Stimulated activated CD4-positive, alpha-beta T cell treated with anti-CD3 and anti-CD28 coated beads, Interleukin-15, amount 100 ng/mL, for 48 hours (primary cell): ENCODE measurements at places on chromosomes 7 and 10.
A peak's percentile ranks its signal among the peaks of the same experiment; 100 is the strongest.

GRCh38 chr10:52853704-52854103 lies 81.1 kb upstream of the MBL2 start:
- DNase-seq: no peak

DNA sequence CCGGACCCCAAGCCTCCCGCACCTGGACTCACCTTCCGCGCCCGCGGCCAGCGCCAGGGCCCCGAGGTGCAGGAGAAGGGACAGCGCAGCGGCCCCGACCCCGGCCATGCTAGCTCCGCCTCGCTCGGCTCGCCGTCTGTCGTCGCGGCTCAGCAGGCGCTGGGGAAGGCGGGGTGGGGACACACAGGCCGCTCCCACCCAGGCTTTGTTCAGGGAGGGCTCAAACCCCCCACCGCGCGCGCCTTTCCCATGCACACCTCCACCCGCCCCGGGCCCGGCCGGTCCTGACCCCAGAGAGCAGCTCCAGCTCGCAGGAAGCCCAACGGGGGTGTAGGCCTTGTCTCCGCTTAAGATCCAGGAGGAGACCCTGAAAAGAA lies at the start of gene KCP:
Gene KCP, minus strand, starts transcription at position 141 of the 377 bp plus-strand sequence. Its CDS starts 33 bp downstream, at position 108.
- no peak for DNase-seq

- peak; percentile 4 for DNase-seq
These were observed 259.6 kb upstream of the PPP2R2D start for GRCh38 chr10:131641231-131641630.

- no peak for DNase-seq
These were observed 69.1 kb upstream of the FAM20C start for GRCh38 chr7:123237-123636.

GRCh38 chr7:28020302-28020940 lies 160.2 kb downstream of the JAZF1 start:
- peak; percentile 11 for DNase-seq

DNA sequence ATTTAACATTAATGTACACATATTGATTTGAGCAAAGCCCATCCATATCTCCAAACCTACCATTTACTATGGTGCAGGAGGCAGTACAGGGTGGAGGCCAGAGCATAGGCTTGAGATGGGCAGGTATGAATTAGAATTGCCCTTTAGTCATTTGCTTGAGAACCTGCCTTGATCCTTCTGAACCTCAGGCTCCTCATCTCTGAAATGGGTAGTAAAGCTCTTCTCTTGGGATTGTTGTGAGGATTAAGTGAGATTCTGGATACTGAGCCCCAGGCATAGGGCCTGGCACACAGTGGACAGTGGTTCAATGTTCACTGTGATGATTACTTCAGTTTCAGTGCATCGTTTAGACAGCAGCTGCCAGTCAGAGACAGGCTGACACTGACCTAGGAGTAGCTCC lies 5.0 kb upstream of the ATXN7L1 start:
- no peak for DNase-seq

GRCh38 chr7:26437003-26437532 lies 145.4 kb downstream of the SNX10 start:
- DNase-seq: no peak

DNA sequence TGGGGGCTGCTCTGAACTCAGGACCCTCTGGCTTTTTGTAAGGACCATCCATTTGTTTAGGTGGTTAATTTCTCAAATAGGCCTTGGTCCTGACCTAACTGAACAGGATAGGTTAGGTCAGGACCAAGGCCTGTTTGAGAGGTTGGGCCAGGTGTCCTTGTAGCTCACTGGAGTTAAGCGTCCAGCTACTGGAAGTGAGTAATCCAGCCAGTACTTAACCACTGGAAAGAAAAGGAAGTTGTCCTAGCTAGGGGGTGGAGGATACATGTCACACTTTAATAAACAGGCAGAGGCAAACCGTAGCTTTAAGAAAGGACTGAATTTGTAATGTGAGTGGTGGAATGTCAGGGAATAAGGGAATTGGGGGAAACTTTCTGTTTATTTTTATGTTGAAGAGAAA lies 96.0 kb downstream of the GPR85 start:
- no peak for DNase-seq

GRCh38 chr7:154767142-154767541 lies 235.8 kb downstream of the PAXIP1 start:
- DNase-seq: no peak

DNA sequence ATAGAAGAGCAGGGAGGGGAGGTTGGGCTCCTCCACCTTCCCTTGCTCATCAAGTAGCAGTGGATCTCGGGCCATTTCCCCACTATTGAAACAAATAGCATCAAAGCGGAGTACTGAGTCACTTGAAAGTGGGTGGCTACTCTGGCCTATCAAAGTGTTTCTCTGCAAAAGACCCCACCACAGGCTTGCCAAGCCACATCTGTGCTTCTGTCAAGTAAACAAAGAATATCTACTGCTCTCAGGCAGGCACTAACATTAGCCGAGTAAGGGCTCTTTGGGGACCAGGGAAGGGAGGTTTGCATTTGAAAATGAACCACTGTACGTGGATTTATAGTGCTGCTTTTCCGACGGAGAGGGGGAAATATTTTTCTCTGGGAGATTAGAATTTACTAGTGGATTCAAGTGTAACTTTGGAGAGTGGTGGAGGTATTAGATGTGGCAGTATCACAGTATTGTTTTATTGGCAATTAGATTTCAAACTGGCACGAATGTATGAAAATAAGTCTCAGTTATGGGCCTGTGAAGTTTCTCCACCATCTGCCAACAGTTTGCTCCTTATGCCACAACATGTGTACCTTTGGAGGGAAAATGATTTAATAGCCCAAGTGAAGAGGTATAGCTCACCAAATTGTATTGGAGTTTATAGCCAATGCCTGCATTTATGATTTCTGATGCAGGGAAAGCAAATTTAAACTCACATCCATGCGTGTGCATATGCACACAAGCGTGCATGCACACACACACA lies 97.5 kb downstream of the RPS24 start:
- DNase-seq: no peak

GRCh38 chr7:157961731-157962457 lies 625.1 kb downstream of the DNAJB6 start:
- DNase-seq: no peak

GRCh38 chr7:48424731-48425130 lies 253.5 kb downstream of the ABCA13 start:
- no peak for DNase-seq

GRCh38 chr7:135147899-135148721 lies at the start of gene TMEM140:
TSS of gene TMEM140 (plus strand) at chr7:135148072. CDS start at chr7:135164442, 16,370 bp downstream.
- no peak for DNase-seq

- DNase-seq: no peak
These were observed 119.1 kb upstream of the FAM3C start for GRCh38 chr7:121515229-121515628.

DNA sequence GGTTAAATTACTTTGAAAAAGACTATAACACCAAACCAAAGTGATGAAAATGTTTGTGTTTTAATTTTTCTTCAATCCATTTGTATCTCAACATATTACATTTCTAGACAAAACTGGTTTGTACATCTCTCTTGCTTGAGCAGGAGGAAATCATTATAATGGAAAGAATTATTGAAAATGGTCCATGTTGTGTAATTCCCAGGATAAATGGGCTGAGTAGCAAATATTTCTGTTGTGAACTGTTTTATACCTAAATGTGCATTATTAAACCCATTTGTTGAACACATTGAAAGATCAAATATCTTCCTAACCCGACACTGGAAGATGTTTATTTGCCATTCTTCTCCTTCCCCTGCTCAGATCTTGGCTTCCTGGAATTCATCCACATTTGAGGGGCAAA lies 14.1 kb upstream of the CDK6 start:
- DNase-seq: no peak

DNA sequence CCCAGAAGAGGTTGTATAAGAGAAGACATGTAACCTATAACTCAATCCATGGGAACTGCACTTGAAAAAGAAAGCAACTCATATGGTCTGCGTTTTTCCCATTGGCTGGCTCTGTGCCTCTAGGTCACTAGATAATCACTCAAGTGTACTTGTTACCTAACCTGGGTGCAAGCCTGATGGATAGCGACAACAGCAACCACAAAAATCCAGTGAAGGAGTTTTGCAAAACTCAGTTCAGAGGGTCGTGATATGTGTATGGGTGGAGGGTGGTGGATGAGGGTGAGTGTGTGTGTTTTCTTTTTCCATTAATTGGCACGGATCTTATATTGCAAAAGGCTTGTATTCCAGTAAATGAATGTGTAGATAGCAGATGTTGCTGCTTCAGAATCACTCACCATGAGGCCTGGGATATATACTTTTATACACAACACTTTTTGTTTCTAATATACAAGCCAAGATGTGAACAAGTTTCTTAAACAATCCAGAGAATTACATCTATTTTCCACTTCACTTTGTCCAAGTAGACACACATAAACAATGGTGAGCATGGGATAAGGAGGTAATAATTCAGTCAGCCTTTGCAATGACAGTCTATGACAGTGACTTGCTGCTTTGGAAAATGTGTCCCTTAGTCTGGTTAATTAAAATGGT lies 286.9 kb upstream of the DKK1 start:
- no peak for DNase-seq

- no peak for DNase-seq
These were observed 13.1 kb downstream of the PLCE1 start for GRCh38 chr10:94006591-94007550.

DNA sequence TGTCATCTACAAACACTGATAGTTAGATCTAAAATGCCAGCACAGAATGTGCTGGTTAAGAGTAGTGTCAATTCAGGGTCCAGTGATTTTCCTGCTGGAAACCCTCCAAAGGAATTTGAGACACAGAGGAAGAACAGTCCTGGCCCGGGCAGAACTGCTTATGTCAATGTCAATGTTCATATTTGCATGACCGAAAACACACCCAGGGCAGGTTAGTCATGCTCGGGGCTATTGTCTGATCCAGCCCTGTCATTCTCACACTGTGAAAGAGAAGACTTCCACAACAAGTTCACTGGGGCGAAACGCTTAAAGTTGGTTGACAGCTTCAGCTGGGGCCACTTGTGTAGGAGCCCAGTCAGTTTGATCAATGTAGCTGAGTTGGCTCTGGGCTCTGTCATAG lies 139.3 kb downstream of the C1GALT1 start:
- DNase-seq: no peak

DNA sequence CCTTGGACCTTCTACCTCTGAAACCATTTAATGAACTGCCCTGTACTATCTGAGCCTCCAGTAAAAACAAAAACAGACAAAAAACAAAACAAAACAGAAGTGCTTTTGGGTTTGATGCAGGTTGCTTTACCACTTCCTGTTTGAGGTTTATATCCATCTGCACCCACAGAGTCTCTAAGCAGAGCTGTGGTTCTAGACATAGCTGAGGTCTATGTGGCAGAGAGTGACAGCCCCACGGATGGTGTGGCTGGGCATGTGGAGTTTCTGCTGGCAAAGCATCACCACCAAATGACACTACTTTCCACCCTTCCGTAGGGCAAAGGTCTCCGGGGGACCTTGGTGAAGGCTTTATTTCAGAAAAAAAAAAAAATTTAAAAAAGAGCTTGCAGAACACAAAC lies 754.2 kb downstream of the GRID1 start:
- DNase-seq: peak; percentile 13

DNA sequence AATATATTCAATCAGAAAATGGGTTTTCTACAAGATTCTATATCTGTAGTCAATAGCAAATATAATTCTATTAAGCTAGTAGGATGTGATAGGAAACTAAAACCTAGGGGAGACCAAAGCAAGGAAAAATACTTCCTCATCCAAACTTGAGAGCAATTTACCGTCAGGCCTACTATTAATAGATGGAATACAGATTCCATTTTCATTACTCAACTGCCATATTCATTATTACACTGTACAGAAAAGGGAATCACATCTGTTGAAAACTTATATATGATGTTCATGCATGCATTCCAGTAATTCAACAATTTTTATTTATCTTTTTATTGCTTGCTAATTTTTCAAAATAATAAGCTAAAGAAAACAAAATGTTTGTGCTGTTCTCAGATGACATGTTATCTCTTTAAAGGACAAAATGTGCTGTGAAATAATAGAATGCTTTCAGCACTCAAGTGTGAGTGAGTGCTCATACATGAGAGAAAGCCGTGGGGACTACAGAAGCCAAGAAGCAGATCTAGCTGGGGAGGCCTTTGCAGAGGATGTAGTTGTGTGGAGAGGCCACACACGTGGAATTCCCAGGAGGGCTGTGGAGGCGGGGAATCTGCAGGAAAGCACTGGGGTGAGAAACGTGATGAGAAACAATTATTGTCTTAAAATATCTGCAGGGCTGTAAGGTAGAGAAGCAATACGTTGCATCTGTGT lies 110.0 kb downstream of the EGFR start:
- no peak for DNase-seq

GRCh38 chr10:112082120-112082519 lies 101.4 kb downstream of the GPAM start:
- no peak for DNase-seq

DNA sequence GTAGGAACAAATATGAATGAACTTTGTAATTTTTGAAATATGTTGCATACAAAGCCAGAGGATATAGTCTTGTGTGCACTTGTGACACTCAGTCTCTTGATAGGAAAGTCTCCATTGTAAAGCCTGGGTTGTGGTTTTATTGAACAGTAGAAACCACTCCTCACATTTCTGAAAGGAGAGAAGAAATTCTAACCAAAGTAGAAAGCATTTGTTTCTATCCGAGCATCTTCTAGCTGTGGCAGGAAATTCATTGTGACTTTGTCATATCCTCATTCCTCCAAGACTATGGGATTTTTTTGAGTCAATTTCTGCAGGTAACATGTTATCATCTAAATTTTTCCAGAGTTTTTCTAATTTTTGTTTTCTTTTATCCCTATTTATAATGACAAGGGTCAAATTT lies 55.5 kb upstream of the NCF1 start:
- no peak for DNase-seq

- DNase-seq: no peak
These were observed 319.9 kb upstream of the COBL start for GRCh38 chr7:51636503-51636902.

GRCh38 chr10:22666287-22667092 lies 47.9 kb downstream of the PIP4K2A start:
- no peak for DNase-seq

GRCh38 chr7:74068378-74069085 lies 15.1 kb upstream of the LIMK1 start:
- DNase-seq: no peak

DNA sequence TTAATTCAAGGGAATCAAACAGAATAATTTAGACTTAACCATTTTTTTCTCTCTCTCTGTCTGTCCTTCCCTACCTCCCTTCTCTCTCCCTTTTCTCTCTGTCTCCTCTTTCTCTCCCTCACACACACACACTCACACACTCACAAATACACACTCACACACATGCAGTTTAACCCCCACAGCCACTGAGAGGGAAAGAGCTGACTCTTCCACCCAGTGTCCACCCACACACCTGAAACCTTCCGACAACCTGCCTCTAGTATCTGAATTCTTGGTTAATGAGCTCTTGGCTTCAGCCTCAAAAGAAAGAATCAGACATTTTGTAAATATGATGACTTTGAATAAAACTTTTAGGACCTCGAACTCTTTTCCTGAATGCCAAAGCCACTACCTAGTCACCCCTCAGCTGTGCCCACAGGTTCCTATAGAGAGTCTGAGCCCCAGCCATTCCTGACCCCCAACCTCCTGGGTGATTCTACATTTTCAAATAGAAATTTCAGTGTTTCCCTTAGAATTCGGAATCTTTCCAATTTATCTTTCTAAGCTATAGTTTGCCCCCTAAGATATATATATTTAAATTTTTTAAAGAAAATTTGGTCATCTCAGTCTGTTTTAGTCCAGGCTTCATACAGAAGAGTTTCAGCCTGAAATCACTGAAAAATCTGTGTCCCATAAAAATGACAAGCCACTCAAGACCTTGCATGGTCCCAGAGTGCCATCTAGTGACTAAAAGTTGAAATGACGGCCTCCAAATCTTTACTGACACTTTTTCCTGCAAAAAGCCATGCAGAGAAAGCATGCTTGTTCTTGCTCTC lies 202.8 kb downstream of the IPMK start:
- DNase-seq: peak; percentile 2
